Chondrocyte (in vitro differentiated cells): ENCODE measurements at places on chromosomes 2 and 18. TPM values are rescaled to one million over a fixed set of nuclear protein-coding genes. Genes with fewer than 3 reads are reported as not detected.
A peak's percentile ranks its signal among the peaks of the same experiment; 100 is the strongest.

DNA sequence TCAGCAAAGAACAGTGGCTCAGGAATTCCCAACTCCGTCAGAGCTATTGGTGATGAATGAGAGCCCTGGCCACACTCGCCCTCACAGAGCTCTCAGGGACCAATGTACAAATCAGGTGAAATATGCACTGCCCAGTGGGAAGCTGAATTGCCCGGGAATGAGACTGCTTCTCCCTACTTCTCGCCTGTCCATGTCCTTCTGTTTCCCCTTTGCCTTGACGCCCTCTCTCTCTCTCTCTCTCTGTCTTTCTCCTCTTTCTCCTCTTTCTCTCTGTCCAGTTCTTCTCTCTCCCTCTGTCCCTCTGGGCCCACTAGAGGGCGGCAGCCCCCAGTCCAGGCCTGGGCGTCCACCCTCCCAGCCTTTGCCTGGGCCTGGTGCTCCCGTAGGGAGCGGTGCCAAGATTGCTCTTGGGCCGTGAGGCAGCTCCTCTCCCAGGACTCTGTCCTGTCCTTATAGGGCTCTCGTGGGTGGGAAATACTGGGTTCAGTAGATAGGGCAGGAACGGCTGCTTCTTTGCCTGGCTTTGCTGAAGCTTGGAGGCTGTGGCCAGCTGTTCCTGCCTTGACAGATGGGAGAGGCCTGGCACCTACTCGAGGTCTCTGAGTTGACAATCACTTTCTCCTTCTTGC is 28.4 kb upstream of the PUM2 start:
- peaks cover 5% of the 10 kb centered on the region for H3K27me3 ChIP-seq
- DNase-seq, result no peak
- H3K4me1 ChIP-seq, result peaks cover 13% of the 10 kb centered on the region
- H3K36me3 ChIP-seq, result no peaks in the 10 kb centered on the region
- H3K27ac ChIP-seq, result peak overlapping the region; percentile 8

- no peaks in the 10 kb centered on the region for H3K36me3 ChIP-seq
- no peak overlapping the region for H3K4me3 ChIP-seq
- H3K27me3 ChIP-seq, result no peaks in the 10 kb centered on the region
- no peak for DNase-seq
- H3K27ac ChIP-seq, result no peak overlapping the region
These were observed 362.8 kb upstream of the SLC14A2 start for GRCh38 chr18:45252474-45252873.

- no peaks in the 10 kb centered on the region for H3K27me3 ChIP-seq
- peak overlapping the region; percentile 96 for H3K27ac ChIP-seq
- H3K4me1 ChIP-seq, result peaks cover 35% of the 10 kb centered on the region
- peak overlapping the region; percentile 95 for H3K4me3 ChIP-seq
- H3K36me3 ChIP-seq, result peaks cover 11% of the 10 kb centered on the region
These were observed 629 bp downstream of the NRBP1 start for GRCh38 chr2:27428978-27429541.

DNA sequence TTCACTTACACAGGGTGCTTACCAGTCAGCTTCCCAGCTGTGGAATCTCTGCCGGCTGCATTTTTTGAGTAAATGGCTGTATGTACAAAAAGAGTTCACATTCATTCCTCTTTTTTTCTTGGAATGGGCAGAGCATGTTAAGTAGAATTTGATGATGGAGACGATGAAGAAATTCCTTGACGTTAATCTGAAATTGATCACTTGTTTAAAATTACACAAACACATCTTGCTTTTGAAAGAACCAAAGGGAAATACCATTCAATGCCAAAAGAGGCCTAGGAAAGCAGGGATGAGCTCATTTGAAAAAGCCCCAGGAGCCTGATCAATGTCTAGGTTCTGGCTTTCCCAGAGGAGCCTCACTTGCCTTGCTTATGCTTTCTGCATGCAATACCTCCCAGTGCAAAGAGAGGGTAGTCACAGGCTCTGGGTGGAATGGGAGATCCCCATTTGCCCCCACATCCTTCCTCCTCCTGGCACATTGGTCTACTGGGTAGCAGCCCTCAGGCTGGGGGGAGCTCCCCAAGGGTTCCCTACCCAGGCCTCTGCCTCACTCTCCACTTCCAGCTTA is 12.3 kb upstream of the SMAD7 start:
- H3K27me3 ChIP-seq, result no peaks in the 10 kb centered on the region
- H3K4me3 ChIP-seq, result no peak overlapping the region
- DNase-seq, result no peak
- no peak overlapping the region for H3K27ac ChIP-seq
- H3K36me3 ChIP-seq, result no peaks in the 10 kb centered on the region

- H3K27ac ChIP-seq, result no peak overlapping the region
- H3K36me3 ChIP-seq, result peaks cover 22% of the 10 kb centered on the region
- no peaks in the 10 kb centered on the region for H3K27me3 ChIP-seq
- no peak for DNase-seq
These were observed 60.8 kb downstream of the SLC66A2 start for GRCh38 chr18:79890674-79891073.

DNA sequence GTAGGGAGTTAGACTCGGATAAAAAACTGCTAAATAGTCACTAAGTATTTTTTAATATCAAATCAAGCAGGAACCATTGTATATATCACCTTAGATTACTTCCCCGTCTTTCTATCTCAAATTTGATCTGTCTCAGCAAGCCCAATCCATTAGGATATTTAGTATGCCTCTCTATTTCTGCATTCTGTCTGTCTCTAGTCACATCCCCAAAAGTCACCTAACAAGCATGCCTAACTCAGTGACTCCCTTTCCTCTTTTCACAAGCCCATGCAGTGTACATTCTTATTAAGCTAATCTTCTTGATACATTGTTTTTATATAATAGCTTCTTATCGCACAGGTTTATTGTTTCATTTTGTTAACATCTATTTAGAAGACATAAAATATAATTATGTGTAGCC is 57.8 kb downstream of the PDE1A start:
- H3K36me3 ChIP-seq, result peaks cover 6% of the 10 kb centered on the region
- no peak for DNase-seq
- no peak overlapping the region for H3K4me3 ChIP-seq
- no peaks in the 10 kb centered on the region for H3K27me3 ChIP-seq
- H3K27ac ChIP-seq, result no peak overlapping the region

GRCh38 chr18:23627321-23627720 is 35.4 kb downstream of the ANKRD29 start:
- H3K27ac ChIP-seq, result peak overlapping the region; percentile 68
- H3K4me3 ChIP-seq, result no peak overlapping the region
- peaks cover 31% of the 10 kb centered on the region for H3K4me1 ChIP-seq
- no peak for DNase-seq
- peaks cover 2% of the 10 kb centered on the region for H3K27me3 ChIP-seq

DNA sequence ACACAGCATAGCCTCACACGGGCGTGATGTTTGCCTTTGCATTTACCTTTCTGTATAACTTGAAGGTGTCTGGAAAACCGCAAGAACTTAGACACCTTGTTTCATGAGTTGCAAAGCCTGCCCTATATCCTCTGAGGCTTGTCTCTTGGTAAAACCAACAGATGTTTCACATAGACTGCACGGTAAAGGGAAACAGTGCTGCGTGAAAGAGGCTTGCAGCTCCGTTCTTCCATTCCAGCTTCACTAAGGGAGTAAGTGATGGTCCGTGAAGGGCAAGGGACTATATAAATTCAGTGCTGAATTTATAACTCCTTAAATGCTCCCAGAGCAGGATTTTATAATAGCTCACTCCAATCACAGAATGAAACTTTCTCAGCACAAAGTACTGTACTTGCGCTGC is 360.5 kb downstream of the SOX11 start:
- peaks cover 6% of the 10 kb centered on the region for H3K27me3 ChIP-seq
- no peak for DNase-seq
- H3K4me1 ChIP-seq, result no peaks in the 10 kb centered on the region
- no peak overlapping the region for H3K4me3 ChIP-seq
- H3K36me3 ChIP-seq, result peaks cover 7% of the 10 kb centered on the region

DNA sequence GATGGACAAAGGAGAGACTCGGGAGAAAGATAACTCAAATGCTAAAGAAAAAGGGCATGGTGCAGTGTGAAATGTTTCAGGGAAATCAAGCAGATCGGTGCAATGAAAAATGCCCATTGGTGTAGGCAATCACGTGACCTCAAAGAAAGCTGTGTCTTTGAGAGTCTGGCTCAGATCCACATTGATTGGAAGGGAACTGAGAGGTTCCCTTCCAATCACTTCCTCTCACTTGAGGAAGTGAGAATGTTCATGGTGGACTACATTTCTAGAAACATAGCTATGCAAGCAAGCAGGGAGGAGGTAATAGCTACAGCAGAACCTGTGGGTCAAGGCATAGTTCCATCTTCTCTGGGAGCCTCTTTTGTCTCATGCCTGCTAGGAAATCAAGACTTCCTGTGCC is 187.4 kb downstream of the LPIN1 start:
- DNase-seq, result no peak
- no peak overlapping the region for H3K4me3 ChIP-seq
- H3K4me1 ChIP-seq, result peaks cover 6% of the 10 kb centered on the region
- no peak overlapping the region for H3K27ac ChIP-seq

DNA sequence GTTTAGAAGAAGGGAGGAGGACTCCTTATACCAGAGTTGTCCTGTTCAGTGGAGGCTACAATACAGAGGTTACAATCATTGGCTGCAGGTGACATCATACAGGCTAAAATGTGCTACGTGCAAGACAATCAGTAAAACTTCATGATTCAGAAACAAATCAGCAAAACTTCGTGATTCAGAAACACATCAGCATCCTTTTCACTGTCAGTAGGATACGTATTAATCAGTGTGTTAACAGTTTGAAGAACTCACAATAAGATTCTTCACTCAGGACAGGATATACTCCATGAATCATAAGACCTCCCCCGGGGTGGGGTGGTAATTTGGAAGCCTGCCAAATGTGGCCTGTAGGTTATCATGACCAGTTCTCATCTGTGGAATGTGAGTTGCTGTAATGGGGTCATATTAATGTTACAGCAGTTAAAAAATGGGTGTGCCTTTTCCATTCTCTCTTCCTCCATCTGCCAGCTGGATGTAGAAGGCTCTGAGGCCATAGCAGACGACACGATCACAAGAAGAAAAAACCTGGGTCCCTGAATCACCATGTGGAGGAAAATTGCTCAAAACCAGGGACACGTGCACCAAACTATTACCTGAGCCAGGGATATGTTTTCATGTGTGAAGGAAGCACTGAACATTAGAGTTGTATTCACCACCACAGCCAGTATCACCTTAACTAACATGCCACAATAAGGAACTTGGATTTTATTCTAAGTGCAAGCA is 134.8 kb upstream of the CREB1 start:
- H3K4me1 ChIP-seq, result peaks cover 19% of the 10 kb centered on the region
- no peaks in the 10 kb centered on the region for H3K27me3 ChIP-seq
- peak overlapping the region; percentile 93 for H3K27ac ChIP-seq
- H3K4me3 ChIP-seq, result no peak overlapping the region

DNA sequence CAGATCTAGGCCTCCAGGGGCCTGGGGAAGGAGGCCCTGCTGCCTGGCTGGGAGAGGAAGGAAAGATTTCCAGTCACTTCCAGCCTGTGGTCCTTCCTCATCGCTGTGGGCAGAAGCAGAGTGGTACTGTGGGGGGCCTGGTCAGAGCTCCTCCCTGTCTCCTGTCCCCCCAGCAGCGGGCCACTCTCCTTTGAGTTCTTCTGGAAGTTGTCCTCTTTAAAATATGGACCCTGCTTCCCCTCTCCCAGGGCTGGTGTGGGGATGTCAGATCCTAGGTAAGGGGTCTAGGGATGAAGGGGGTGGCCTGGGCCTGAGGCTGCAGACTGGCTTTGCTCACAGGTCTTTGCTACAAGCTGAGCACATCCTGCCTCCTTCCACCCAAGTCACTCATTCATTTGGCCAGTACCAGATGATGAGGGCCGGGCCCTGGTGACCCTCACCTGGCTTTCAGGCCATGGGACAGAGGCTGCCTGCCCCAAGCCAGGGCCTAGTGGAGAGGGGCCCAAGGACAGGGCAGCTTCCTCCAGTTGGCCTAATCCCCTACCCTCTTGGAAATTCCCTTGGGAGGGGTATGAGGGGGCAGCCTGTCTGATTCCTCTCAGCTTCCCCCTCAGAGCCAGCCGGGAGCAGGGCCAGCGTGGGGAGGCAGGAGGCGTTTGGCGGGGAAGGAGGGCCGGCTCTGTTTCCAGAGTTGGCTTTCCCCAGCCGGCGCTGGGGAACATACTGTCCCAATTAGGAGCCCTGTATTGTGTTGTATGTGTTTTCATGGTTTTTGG is 231.9 kb downstream of the DYSF start:
- no peak overlapping the region for H3K27ac ChIP-seq
- no peak overlapping the region for H3K4me3 ChIP-seq
- DNase-seq, result peak; percentile 65
- no peaks in the 10 kb centered on the region for H3K27me3 ChIP-seq
- peaks cover 37% of the 10 kb centered on the region for H3K36me3 ChIP-seq

DNA sequence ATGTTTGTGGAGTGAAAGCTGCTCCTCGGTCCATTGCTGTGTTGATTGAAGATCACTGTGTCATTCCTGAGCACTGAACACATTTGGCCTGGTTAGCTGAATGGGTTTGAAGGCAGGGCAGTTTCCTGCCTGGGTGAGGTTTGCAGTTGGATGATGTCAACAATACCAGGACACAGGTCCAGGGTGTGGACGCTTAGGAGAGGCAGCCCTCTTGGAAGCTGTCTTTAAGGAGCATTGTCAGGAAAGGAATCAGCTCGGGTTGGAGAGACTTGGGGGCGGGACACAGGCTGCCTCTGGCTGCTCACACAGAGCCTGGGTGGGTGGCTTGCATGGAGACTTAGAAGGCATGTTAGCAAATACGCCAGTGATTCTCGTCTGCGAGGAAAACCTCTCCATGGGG is 237.7 kb downstream of the SEPTIN10 start:
- DNase-seq, result no peak
- peaks cover 29% of the 10 kb centered on the region for H3K36me3 ChIP-seq
- H3K4me1 ChIP-seq, result peaks cover 42% of the 10 kb centered on the region
- H3K27me3 ChIP-seq, result no peaks in the 10 kb centered on the region

DNA sequence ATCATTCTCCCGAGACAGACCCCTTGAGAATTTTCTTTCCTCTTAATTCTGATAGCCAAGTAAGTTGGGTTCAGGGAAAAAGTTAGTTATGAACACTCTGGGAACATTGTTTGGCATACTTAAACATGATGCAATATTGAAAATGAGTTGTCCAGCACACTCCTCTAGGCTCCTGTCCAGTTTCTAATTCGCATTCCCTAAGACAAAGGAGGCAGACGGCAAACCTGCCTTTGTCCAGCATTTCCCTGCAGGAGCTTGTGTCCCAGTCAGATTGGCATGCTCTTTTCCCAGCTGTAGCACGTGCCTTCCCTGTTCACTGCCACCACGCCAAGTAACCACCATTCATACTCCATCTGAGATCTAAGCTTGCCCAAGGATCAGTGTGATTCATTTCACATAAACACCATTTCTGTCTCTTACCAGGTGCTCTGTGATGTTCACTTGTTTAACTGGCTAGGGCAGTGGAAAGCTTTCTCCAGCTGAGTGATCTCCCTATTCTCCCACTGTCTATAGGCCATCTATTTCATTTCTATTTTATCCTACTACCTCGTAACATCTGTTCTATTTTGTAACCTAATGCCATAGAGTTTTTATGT is 150.0 kb upstream of the EPB41L3 start:
- H3K4me3 ChIP-seq, result no peak overlapping the region
- no peaks in the 10 kb centered on the region for H3K4me1 ChIP-seq
- no peak overlapping the region for H3K27ac ChIP-seq
- H3K36me3 ChIP-seq, result no peaks in the 10 kb centered on the region
- peaks cover 10% of the 10 kb centered on the region for H3K27me3 ChIP-seq

STARD6 gene
- total RNA-seq, result not detected in 3 replicates

EPAS1 gene
- 14.5 to 126 TPM (median 122 TPM) in 3 replicates for total RNA-seq

HOXD12 gene
- total RNA-seq, result not detected in 3 replicates

EMX1 gene
- not detected in 3 replicates for total RNA-seq

CNDP2 gene
- total RNA-seq, result 57.7 to 64.6 TPM (median 58.6 TPM) in 3 replicates

C18orf54 gene
- total RNA-seq, result 3.7 to 8.2 TPM (median 4.3 TPM) in 3 replicates
